Inflammatory macrophage treated with lipopolysaccharide for 4 hours (primary cell): ENCODE measurements at places on chromosomes 16 and 17.

DNA sequence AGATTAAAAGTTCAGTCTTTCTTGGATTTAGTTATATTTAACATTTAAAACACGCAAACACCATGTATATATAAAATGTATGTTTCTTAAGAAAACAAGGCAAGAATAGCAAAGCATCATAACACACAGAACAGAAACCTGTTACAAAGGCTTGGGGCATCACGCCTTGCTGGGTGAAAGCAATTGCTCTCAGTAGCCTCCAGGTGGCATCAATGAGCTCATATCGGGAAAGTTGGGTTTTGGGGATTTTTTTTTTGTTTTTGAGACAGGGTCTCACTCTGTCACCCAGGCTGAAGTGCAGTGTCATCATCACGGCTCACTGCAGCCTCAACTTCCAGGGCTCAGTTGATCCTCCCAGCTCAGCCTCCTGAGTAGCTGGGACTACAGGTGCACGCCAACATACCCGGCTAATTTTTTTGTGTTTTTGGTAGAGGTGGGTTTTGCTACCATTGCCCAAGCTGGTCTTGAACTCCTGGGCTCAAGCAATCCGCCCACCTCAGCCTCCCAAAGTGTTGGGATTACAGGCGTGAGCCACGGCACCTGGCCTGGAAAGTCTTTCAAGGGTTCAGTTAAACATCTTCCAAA is 56.9 kb downstream of the CYB5D2 start:
- DNase-seq, result peak; percentile 41

GRCh38 chr17:42361781-42362186 is 26.5 kb downstream of the STAT3 start:
- no peak for DNase-seq

DNA sequence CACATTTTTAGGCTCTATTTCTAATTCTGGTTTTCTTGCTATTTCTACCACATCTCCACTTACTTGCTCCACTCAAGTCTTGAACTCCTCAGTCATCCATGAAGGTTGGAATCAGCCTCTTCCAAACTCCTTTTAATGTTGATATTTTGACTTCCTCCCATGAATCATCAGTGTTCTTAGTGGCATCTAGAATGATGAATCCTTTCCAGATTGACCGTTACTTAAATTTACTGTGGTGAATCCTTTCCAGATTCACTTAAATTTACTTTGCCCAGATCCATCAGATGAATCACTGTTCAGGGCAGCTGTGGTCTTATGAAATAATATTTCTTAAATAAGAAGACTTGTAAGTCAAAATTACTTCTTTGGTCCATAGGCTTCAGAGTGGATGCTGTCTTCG is 32.4 kb downstream of the CLTC start:
- DNase-seq, result no peak

DNA sequence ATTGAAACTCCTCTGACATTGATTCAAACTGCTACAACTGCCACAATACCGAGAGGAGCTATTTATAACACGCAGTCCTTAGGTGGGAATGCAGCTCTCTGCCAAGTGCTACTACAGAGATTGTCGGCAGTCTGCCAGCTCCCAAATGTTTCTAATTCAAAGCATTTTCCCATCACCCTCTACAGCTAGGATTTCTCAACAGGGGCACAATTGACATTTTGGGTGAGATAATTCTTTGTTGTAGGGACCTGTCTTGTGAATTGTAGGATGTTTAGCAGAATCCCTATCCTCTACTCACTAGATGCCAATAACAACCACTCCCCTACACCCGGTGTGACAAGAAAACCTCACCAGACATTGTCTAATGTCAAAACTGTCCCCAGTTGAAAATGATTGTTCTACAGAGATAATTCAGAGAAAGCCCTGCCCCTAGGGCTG is 7.8 kb upstream of the N4BP1 start:
- no peak for DNase-seq

- DNase-seq, result no peak
Measured at GRCh38 chr16:48064971-48065370, 90.8 kb downstream of the ABCC12 start.

DNA sequence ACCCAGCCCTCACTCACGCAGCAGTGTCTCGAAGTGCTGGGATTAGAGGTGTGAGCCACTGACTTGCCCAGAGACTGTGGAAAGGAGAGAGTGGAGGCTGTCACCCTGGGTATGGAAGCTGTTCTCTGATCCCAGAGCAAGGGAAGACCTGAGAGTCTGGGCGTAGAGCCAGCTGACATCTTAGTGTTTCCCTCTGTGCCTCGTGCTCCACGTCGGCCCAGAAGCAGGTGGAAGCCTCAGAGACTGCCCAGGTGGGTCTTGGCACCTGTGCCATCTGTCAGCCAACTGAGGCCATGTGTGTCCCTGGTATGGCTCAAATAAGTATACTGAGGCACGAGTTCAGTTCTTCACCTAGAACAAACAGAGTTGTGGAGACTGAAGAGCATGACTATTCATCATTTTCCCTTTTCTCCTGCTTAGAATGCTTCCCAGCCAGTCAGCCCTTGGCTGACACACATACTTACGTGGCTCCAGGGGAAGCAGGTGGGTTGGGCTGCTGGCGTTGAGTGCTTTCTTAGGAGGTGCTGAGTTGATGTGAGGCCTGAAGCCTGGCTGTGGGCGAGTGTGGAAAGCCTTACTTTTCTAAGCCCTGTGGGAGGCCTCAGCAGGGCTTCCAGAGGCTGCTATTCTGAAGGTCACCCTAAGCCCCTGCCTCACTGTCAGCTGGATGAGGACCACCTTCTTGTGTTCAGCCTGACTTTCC is 8.1 kb downstream of the CTRL start:
- no peak for DNase-seq

GRCh38 chr17:64687961-64688360 is 25.9 kb upstream of the SMURF2 start:
- DNase-seq, result no peak

DNA sequence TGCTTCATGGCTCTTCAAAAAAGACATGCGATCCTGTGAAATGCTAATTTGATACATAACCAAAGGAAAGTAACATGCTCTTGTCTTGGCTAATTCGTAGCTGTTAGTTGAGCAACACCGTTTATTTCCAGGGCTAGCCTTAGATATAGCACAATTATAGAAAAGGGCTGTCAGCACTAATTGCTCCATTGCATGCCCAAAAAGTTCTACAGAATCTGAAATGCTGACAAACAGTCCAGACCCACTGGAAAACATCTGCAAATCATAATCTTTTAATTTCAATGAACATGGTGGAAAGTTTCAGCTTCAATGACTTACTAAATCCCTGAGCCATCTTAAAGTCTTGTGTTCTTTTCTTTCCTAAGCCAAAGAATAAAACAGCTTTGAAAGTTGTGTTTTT is 42.9 kb upstream of the NUDT7 start:
- no peak for DNase-seq

DNA sequence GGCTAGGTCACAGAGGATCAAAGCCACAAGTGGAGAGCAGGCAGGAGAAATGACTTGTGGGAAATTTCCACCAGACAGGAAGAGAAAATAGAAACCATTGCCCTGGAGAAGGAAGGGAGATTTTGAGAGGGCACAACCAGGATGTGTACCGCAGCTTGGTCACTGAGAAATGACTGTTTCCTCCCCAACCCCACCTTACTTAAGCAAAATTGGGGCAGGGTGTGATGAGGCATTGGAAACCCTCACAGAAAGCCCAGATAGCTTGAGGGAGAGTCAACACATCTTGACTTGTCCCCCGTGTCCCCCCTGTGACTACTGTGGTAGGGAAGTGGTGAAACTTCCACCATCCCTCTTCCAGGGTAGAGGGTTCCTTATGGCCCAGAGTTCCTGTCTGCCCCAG is 113.5 kb upstream of the FAM20A start:
- no peak for DNase-seq

DNA sequence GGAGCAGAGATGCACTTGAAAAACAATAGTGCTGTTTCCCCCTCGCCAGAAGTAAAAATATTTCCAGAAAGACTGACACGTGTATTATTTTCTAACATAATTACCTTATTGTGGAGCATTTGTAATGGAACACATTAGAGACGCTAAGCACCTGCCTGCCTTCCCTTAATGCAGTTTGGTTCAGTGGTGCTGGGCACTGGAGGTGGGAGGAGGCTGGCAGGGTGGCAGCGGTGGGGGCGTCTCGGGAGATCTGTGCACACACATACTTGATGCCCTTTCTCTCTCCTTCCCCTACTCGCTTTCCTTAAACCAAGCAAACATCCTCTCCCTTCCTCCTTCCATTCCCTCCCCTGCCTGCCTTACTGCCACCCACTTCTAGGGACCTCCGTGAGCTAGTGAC is 156.6 kb upstream of the SDK2 start:
- no peak for DNase-seq

DNA sequence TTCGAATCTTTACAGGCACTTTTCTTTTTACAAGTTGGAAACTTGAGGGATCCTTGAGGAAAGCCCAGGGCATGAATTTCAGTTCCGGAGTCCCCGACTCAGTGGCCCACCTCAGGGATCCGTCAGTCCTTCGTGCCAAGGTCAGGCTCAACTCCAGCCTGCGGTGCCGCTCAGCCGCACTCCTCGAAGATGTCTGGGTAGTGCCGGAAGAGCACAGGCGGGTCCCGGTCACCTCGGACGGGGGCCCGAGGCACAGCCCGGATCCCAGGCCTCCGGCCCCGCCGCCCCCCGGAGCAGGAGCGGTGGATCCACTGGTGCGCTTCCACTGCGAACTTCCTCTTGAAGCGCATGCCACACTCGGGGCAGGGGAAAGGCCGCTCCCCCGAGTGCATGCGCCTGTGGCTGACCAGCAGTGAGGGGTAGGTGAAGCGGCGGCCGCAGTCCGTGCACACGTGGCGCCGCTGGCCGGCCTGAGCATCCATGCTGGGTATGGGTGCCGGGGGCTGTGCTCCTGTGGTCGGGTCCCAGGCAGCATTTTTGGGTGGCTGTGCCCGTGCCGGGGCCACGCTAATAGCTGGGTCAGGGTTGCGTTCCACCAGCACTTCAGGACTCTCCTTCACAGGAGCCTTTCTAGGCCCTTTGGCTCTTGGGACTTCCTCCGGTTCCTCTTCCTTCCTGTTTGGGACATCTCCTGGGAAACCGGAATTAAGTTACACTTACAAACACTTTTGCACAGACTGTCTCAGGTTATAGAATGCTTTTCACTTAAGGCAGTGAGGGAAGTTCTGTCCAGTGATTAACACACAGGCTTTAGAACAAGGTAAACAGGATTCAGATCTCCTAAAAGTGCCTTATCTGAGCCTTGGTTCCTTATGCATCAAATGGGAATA is 1.5 kb downstream of the ZNF688 start:
- peak; percentile 21 for DNase-seq

DNA sequence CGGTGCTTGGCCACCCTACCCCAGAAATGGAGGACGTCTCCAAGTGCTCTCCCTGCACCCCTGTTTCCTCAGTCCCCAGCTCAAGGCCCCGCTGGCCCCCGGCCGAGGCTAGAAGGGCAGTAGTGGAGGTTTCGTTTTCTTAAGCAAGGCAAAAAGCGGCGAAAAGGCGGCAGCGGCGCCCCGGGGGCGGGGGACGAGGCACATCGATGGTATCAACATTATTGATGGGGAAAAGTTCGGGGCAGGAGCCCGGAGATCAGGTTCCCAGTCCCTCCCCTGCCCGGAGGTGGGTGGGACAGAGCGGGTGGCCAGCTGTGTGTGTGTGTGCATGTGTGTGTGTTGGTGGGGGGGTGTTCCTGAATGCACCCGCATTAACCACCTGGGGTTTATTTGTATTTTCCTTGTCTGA is 4.1 kb upstream of the SALL1 start:
- DNase-seq, result no peak

GRCh38 chr17:73265646-73266640 is 4.3 kb upstream of the CPSF4L start:
- DNase-seq, result no peak

DNA sequence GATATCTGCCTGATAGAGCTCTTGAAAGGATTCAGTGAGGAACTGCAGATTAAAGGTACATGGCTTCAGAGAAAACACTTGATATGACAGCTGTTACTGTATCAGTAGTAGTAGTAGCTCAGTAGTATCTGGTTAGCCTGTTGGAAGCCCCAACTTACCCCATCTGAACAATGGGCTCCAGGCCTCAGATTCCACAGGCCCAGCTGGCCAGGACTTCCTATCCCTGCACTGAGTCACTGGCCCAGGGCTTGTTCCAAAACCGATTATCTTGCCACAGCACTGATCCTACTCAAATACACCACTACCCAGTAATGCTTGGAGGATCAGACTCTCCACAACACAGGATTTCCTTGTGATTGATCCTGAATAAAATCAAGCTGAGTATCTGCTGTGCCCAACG is 32.6 kb downstream of the DCUN1D3 start:
- DNase-seq, result no peak

DNA sequence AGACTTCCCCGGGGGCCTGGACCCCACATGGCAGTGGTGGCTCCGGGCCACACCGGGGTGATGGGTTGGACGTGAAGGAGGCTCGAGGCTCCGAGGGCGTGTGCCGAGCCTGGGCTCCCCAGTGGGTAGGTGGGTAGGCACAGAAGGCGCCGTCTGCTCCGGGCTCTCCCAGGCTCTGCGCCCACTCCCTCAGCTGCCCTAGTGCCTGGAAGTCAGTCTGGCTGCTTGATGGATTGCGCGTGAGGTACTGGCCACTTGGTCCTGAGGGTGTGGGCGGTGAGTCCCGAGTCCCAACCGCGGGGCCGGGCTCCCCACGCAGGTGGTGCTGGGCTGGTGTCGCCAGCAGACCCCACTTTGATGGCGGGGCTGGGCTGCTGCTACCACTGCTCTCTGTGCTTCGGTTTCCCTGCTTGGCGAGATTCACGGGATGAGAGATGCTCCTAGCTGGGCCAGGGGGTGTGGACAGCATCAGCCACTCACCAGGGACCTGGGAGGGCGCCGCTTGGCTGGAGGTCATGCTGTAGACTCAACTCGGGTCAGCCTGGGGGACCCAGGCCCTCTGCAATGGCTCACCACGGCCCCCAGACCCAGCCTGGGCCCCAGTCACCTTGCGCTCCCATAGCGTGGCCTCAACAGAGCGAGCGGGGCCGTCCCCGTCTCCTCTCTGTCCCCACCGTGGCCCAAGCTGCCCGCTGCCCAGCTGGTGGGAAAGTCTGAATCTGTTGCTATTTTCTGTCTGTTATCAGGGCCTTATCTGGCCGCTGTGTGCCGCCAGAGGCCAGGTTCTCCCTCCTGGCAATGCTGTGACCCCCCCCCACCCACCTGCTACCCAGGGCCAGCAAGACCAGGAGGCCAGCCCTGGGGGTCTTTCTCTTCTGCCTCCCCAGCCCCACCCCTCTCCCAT is 26.1 kb downstream of the ZFPM1 start:
- DNase-seq, result no peak

DNA sequence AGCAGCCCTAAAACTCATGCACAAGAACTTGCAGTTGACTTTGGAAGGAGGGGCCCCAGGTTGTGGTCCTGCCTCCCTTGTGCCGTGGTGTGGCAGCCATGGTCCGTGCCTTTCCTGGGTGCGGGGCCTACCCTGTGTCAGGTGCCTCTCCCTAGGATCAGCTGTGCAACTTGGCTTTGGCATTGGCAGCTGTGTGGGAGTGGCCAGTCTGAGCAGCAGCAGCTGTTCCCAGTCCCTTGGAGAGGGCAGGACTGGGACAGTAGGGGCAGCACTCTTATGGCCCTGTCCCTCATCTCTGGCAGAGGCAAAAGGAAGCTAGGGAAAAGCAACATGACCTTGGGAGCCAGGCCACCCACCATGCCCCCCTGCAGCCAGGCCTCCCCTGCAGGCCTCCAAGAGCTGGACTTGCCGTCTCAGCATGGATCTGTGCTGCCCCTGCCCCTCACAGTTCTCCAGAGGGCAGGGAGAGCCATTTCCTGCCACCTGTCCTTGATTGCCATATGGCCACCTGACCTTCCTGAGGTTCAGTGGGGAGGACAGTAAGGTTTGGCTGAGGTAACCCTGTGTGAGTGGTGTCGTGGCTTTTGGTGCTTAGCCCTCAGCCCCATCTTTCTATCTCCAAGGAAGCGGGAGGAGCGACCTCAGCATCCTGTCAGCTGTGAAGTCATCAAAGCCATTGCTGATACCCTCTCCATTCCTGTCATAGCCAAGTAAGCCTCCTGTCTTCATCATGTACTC is 15.5 kb upstream of the NFATC3 start:
- DNase-seq, result no peak
